ENCODE measurements at places on chromosomes 12 and 14.

DNA sequence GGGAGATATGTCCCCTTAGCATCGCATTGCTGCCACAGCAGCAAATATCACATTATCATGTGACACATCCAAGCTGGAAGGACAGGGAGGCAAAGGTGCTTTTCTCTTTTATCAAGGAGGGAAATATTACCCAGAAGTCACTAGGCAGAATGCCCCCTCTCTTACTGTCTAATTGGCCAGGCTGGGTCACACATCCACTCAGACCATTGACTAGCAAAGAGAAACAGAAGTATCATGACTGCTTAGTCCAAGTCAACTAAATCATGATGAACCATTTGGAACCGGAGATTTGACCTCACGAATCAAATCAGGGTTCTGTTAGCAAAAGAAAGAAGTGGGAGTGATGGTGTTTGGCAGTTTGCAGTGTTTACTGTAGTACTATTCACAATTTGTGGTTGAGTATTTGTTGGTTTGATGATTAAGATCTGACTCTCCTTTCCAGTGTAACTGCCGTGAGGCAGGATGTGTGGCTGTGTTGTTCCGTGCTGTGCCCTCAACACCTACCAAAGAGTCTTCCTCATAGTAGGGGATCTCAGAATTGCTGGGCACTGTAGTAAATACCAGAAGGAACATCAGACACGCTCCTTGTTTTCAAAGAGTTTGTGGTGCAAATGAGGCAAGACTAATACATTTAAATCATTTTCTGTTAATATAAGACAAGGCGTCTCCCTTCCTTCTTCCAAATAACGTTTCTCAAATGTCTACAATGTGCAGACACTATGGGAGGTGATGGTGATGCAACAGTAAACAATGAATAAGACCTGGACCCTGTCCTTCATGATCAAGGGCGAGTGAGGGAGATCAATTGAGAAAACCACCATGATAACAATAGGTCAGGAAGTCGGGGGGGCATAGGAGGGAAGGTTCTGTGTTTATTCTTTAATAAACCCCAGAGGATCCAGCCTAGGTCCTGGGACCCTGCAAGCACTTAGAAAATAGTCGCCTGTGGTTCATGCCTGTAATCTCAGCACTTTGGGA is 194.4 kb upstream of the CRY1 start:
- no peak overlapping the region for H3K27ac ChIP-seq
- H3K4me1 ChIP-seq = no peaks in the 10 kb centered on the region
- no peak overlapping the region for H3K4me3 ChIP-seq
- DNase-seq = no peak
- no peaks in the 10 kb centered on the region for H3K36me3 ChIP-seq

GRCh38 chr14:30882431-30882830 is 8.1 kb downstream of the COCH start:
- no peaks in the 10 kb centered on the region for H3K36me3 ChIP-seq
- H3K27me3 ChIP-seq = no peaks in the 10 kb centered on the region

- no peak for DNase-seq
- peak overlapping the region; percentile 4 for H3K4me3 ChIP-seq
- H3K4me1 ChIP-seq = peaks cover 11% of the 10 kb centered on the region
Measured at GRCh38 chr14:100066962-100067361, 1.7 kb downstream of the EVL start.

GRCh38 chr14:96648506-96649326 is 146.5 kb downstream of the PAPOLA start:
- H3K4me1 ChIP-seq = no peaks in the 10 kb centered on the region
- peaks cover 3% of the 10 kb centered on the region for H3K27me3 ChIP-seq
- no peak overlapping the region for H3K4me3 ChIP-seq
- H3K27ac ChIP-seq = no peak overlapping the region
- DNase-seq = no peak
- no peaks in the 10 kb centered on the region for H3K36me3 ChIP-seq

GRCh38 chr12:119378903-119379302 is 44.4 kb downstream of the CCDC60 start:
- no peak overlapping the region for H3K27ac ChIP-seq
- no peaks in the 10 kb centered on the region for H3K36me3 ChIP-seq
- no peaks in the 10 kb centered on the region for H3K27me3 ChIP-seq
- H3K4me1 ChIP-seq = peaks cover 5% of the 10 kb centered on the region
- no peak overlapping the region for H3K4me3 ChIP-seq
- DNase-seq = no peak

GRCh38 chr12:124682425-124683151 is 115.2 kb upstream of the NCOR2 start:
- H3K4me3 ChIP-seq = no peak overlapping the region
- H3K27me3 ChIP-seq = no peaks in the 10 kb centered on the region
- no peaks in the 10 kb centered on the region for H3K36me3 ChIP-seq
- peak overlapping the region; percentile 83 for H3K27ac ChIP-seq
- H3K4me1 ChIP-seq = peaks cover 73% of the 10 kb centered on the region

GRCh38 chr14:69059658-69060623 is 80.8 kb upstream of the ACTN1 start:
- no peak overlapping the region for H3K4me3 ChIP-seq
- no peaks in the 10 kb centered on the region for H3K27me3 ChIP-seq
- no peak for DNase-seq
- peaks cover 2% of the 10 kb centered on the region for H3K4me1 ChIP-seq
- peaks cover 40% of the 10 kb centered on the region for H3K36me3 ChIP-seq
- H3K27ac ChIP-seq = no peak overlapping the region

DNA sequence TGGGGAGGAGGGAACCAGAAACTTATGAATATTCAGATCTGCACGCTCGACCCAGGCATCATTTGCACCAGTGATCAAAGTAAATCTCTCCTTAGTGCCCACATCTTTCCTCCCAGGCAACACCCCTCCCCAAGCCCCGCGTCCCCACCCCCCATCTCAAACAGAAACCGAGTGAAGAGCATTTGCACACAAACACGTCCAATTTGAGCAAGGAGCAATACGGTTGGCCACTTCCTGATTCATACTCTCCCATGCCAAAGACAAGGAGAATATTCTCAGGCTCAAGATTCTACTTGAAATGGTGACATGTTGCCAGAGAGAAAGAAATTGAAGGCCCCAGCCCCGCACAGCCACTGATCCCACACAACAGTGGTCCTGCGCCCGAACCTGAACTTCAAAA is 7.1 kb downstream of the FOXN3 start:
- no peaks in the 10 kb centered on the region for H3K27me3 ChIP-seq
- peaks cover 16% of the 10 kb centered on the region for H3K4me1 ChIP-seq
- DNase-seq = peak; percentile 35
- H3K4me3 ChIP-seq = no peak overlapping the region
- peaks cover 40% of the 10 kb centered on the region for H3K36me3 ChIP-seq
